ENCODE measurements at places on chromosomes 6 and 20.

DNA sequence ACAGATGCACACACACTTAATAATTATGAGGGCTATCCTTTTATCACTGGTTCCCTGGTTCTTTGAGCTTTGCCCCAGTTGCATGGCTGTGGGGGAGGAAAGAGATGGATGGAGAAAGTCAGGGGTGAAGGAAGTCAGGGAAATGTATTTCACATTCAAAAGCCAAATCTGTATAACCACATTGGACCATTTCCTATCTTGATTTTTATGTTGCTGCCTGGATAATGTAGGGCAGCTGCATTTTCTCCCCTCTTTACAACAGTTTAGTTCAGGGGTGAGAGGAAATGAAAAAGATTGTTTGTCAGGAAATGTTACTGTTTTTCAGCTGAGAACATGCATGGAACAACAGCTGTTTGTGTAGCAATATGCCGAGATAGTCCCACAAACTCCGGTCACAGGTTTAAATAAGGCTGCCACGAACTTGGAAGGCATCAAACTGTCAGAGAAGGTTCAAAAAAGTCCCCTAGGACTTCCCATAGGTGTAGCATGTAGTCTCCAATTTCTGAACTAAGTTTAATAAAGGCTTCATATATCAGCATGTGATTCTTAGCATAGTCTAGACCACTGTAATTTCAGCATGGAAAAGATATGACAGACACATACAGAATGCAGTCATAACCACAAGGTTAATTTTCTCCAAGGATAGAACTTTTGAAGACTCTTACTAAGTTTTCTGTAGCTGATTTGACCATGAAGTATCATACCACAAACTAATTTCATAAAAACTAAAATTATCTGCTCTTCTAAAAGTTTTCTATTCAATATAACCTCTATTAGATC is 82.1 kb upstream of the COL21A1 start:
- peak; percentile 72 for DNase-seq

GRCh38 chr20:34579191-34579978 is 20.9 kb downstream of the MAP1LC3A start:
- DNase-seq = peak; percentile 85

DNA sequence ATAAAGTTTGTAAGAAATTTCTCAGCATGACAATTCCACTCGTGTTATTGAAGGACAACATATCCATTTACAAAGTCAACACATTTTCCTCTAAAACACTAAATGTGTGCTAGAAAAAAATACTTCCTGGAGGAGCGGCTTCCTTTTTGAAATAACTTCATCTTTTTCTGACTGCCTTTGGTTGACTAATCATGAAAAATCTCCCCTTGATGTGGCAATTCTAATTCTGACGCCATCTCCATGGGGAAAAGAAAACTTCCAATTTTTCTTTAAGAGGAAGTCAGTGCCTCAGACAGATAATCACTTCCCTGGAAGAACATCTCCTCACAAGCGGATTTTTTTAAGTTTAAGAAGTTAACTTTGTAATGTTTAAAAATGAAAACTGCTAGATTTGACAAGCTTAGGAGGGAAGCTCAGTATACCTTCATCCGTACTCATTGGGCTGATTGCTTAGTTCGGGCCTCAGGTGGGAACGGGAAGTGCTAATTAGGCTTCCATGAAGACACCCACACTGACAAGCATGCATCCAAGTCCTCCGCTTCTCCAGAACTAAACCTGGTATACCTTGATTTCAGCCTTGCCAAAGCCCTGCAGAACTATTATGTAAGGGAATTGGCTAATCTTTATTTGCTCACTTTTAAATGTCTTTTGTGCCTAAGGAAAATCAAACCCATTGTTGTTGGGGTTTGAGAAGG is 35.1 kb upstream of the DUSP22 start:
- DNase-seq = peak; percentile 26

- DNase-seq = no peak
Observed at GRCh38 chr6:164721460-164721859, 587.9 kb downstream of the C6orf118 start.

All from kidney tubule cell (primary cell).